IMR-90 (cell line): ENCODE measurements at places on chromosomes 7 and 10.

GRCh38 chr7:79434098-79434497 lies 19.4 kb downstream of the MAGI2 start:
- DNase-seq = peak; percentile 90

- no peak for DNase-seq
Measured at GRCh38 chr7:46557295-46557711, 636.2 kb upstream of the IGFBP3 start.

- DNase-seq = no peak
Measured at GRCh38 chr10:93980486-93980885, 13.2 kb upstream of the PLCE1 start.

GRCh38 chr10:4719036-4719435 lies 107.0 kb upstream of the AKR1E2 start:
- DNase-seq = no peak

GRCh38 chr7:21140622-21141021 lies 287.3 kb upstream of the SP4 start:
- no peak for DNase-seq

DNA sequence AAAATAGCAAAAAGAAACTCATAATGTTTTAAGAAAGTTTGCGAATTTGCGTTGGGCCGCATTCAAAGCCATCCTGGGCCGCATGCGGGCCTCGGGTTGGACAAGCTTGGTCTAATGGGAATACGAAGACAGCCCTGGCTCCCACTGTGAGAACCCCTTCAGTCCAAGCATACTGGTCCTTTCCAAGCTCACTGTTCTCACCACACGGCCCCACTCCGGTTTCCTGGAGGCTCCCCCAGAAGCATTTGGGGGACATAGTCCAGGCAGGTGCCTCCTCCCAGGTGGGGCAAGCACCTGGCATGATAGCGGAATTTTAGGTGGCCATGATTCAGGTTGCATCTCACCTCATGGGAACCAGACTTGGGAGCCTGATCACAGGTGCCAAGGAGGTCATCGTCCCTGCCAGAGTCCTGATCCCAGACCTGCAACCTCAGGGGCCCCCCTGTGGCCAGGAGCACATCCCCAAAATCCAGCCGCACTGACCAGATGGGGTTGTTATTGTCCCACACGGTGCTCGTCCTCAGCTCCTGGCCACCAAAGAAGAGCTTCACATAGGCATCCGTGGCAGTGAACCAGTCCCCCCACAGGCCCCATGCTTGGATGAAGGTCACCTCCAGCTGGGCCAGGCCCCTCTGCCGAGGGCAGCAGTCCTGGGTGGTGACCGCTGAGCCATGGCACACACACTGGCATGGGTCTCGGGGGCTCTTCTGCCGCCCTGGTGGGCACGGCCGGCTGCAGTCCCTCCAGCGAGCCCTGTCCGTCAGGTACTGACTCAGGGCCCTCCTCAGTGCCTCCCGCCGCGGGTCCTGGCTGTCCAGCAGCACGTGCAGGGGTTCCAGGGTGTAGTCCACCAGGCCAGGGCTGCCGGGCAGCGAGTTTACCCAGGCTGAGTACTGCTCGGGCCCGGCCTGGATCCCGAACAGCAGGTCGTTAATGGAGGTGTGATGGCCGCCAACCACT lies 4.4 kb downstream of the PRF1 start:
- DNase-seq = no peak

GRCh38 chr7:29596593-29597178 lies 33.1 kb downstream of the PRR15 start:
- DNase-seq = no peak

GRCh38 chr10:88227342-88228018 lies 355.6 kb downstream of the RNLS start:
- peak; percentile 85 for DNase-seq
